ENCODE measurements at places on chromosomes 4 and X. TPM values are rescaled to one million over a fixed set of nuclear protein-coding genes. Genes with fewer than 3 reads are reported as not detected.

GRCh38 chrX:35289952-35290351, 347.4 kb downstream of the FAM47B start:
- no peak for DNase-seq

DNA sequence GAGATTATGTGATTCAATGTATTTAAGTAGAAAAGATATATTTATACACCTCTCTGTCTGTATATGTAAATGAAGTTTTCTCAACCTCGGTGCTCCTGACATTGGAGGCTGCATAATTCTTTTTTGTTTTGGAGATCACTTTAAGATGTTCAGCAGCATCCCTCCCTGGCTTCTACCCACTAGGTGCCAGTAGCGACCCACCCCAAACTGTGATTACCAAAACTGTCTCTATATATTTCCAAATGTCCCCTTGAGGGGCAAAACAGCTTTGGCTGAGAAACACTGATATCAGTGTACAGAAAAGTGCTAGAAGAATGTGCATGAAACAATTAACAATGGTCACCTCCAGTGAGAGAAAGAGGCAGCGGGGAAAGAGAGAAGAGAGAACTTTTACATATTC, 51.2 kb downstream of the DCX start:
- no peak for DNase-seq

DNA sequence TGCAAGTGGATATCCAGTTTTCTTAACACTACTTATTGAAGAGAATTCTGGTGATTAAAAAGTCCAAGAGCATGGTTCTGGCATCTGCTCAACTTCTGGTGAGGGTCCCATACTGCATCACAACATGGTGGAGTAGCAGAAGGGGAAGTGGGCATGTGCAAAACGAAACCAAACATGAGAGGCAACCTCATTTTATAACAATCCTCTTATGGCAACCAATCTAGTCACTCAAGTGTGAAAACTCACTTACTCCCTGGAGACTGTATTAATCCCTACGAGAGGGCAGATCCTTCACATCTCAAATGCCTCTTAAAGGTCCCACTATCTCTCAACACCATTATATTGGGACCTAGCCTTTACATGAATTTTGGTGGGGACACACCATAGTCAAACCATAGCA, 55.4 kb upstream of the TRO start:
- no peak for DNase-seq

DNA sequence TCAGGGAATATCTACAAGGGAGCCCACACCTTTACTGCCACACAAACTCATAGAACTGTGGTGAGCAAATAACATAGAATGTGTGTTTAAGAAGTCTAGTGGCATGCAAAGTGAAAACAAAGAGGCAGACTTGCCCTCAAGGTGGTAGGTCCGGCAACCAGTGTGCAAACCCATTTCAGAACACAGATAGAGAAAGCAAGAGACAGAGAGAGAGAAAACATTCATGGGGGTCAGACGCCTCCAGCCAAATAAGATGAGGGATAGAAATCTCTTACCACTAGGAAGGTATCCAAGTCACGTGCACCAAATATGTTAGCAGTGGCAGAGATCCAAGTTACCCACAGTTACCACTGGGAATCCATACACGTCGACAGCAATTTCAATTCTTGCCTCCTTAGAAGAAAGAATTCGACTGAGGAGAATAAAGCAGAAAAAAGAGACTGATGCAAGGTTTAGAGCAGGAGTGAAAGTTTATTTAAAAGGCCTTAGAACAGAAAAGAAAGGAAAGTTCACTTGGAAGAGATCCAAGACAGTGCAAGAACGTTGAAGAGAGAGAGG, 252.8 kb downstream of the NAP1L3 start:
- DNase-seq = no peak

DNA sequence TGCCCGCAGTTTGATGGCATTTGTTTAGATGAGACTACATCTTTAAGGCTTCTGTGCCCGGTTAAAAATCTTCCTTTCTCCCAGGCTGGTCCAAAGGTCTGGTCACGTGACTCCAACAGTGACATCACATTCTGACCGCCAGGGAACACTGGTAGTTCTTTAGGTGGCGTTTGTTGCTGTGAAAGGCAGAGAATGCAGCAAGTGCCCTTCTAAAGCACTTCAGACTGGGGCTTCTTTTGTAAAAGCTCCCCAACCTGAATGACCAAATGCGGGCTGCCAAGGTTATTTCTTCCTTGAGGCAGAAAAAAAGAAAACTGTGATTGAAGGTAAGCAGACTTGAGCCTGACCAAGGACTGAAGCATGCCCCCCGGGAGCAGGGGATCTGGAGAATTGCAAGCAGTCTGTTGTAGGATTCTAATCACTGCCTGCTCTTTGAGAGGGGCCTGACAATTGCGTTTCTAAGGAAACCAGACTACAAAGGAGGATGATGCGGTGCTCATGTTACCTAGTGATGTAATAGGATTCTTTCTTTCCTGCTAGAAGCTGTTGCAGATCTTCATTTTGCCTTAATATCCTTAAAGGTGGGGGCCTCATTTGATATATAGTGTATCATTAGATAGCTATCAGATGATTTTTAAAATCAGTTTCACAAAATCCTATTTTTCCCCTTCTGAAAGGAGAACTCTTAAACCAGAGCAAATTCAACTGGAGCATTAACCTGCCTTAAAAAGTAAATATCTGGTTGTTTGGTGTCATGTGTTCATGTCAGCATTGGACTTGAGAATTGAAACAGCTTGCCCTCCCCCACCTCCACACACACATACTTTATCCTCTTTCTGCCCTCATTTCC, 133.1 kb downstream of the AKAP4 start:
- no peak for DNase-seq

GRCh38 chrX:50202539-50202938, 1.7 kb upstream of the AKAP4 start:
- no peak for DNase-seq

DNA sequence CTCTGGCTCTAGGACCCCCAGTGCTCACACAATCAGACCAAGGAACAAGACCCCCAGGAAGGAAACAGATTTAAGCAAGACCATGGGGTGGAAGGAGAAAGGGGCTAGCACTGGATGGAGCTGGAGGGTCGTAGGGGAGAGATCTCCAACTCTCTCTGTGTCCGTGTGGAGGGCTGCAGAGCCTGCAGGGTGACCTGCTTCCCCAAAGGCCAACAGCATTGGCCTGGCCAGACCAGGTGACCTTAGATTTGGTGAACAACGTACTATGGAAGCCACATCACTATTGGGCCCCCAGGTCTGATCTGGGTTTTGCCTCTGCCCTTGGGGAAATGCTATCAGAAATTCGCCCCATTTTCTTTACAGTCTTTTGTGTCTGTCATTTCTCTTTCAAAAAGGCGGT, 26.0 kb downstream of the NLGN3 start:
- DNase-seq = no peak

GRCh38 chr4:158169931-158170690, 2.7 kb downstream of the GASK1B start:
- DNase-seq = no peak

- no peak for DNase-seq
These were observed 176.7 kb downstream of the NPFFR2 start for GRCh38 chr4:72208421-72209075.

GRCh38 chr4:102438396-102439235, 62.5 kb upstream of the NFKB1 start:
- no peak for DNase-seq

GRCh38 chr4:74919783-74920182, 13.1 kb upstream of the PARM1 start:
- DNase-seq = no peak

- no peak for DNase-seq
These were observed 85.1 kb downstream of the SLC2A9 start for GRCh38 chr4:9936129-9936644.

DNA sequence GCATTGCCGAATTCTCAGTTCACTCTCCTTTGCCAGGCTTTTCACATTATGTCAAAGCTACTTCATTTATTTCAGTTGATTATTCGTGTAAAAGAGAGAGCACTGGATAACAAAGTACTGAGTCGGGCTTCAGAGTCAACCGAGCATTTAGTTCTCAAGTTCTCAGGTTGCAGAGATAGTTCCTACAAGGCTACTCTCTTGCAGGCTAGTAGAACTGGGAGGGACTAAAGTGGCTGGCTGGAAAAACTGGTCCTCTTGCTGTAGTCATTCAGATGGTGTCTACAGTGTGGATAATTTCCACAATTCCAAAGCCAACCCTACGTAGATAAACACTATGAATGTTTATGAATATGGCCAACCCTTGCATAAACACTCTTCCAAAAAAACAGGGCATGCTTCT, 4.6 kb upstream of the CCNG2 start:
- DNase-seq = no peak

DNA sequence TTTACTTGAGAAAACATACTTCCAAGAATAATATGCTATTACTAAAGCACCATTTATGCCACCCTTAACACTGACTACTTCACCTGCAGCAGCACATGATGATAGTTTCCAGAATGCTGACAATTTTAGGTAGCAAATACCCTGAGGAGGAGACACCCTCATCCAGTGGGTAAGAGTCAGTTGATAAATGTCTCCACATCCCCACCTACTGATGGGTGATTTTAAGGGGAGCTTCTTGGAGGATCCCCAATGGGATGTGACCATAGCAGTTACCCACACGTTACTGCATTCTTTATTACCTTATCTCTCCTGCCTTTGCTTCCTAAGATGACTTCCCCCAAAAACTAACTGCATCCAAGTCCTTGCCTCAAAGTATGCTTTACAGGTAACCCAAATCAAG, 131.2 kb upstream of the SMARCAD1 start:
- no peak for DNase-seq

GRCh38 chrX:96425200-96425599, 259.4 kb upstream of the DIAPH2 start:
- no peak for DNase-seq

DNA sequence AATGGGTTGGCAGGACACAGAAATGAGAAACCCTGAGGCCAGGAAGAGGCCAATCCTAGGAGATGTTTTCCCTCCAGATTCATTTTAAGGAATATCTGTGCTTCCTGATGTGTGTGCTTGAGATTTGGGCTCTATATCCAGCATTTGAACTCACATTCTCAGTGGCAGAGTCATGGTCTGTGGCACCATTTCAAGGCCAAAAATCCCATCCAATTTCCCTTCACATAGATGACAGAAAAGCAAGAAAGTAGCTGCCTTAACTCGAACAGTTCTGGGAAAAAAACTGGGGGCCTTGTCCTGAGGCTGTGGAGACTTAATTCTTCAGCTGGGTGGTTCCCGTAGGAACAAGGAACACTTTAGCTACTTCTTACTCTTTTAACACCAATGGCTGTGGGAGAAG, 27.4 kb downstream of the TAF7L start:
- no peak for DNase-seq

DNA sequence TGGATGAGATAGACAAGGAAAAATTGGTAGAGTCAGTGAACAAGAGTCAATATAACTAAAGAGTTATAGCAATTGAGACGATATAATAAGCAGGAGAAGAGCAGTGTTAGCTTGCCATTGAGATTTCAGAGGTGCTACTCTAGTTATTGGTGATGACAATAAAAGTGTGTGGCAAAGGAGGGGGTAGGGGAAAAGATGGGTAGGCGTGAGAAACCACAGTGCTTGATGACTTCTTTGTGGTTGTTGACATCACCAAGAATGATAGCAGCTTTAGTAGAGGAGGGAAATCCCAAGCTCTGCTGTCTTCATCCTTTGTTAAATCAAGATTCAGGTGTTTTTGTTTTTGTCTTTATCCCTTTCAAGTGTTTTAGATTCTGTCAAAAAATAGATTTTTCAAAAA, 179.9 kb upstream of the PPP3CA start:
- no peak for DNase-seq

DNA sequence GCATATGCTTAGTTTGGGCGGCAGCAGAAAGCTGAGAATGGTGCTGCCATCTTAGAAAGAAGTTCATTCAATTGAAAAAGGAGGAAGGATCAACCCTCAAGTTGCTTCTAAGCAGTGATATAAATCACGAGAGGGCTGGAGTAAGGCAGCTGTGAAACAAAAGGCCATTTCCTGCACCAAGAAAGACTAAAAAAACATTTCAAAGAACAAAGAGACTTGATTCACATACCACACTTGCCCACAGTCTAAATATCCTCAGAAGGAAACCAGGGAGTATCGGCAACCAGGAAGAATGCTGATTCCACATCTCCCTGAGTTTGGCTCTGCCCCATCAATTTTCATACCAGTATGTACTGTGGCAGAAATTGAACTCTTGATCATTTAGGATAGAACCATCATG, 240.1 kb downstream of the OPHN1 start:
- DNase-seq = no peak

DNA sequence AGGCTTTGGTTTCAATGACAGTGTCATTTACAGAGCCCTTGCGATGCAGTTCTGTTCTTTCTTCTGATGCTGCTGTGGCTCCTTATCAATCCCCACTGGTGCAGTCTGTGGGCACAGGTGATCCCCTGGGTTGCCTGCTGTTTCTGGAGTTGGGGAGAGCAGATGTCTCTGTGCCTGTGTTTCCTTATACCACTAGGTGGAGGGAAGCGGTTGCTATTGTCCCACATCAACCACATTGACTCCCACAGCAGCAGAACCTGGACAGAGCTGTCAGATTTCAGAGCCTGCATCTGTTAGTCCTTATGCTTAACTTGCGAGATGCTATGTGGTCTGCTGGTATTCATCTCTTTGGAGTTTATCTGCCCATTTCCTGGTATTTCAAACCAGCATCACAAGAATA, 57.7 kb downstream of the NEIL3 start:
- no peak for DNase-seq

- no peak for DNase-seq
These were observed 93.6 kb downstream of the PPP2R2C start for GRCh38 chr4:6378493-6379445.

DNA sequence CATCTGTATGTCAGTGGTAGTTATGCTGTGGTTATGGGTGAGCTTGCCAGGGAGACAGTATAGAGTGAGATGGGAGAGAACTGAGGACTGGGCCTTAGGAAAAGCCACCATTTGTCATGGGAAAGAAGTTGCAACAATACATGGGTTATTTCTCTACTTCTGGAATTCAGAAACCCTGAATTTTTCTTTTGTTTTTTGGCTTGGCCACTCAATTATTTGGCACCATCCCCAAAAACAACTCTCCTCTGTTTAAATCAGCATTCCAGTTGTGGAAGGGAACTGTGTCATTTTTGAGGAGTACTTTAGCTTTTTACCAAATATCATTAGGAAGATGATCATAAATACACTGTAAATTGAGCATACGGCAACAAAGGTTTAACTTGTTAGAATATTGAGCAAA, 41.1 kb upstream of the ACSL4 start:
- DNase-seq = no peak

- no peak for DNase-seq
These were observed 651 bp downstream of the UCHL1 start for GRCh38 chr4:41257257-41257901.

- no peak for DNase-seq
These were observed 121.3 kb downstream of the NWD2 start for GRCh38 chr4:37365888-37366287.

FAM47E gene
- total RNA-seq = 0.49 TPM

POU4F2 gene
- total RNA-seq = not detected

REPS2 gene
- 10.8 TPM for total RNA-seq

COL25A1 gene
- total RNA-seq = 0.49 TPM

PAK3 gene
- 2.9 TPM for total RNA-seq

IL3RA gene
- 7.9 TPM for total RNA-seq

GATA1 gene
- 1.2 TPM for total RNA-seq

GAGE12E gene
- total RNA-seq = not detected

HPF1 gene
- total RNA-seq = 15.2 TPM

MEPE gene
- not detected for total RNA-seq

KLB gene
- total RNA-seq = 1.2 TPM
